Adrenal gland (tissue), 19 donors: ENCODE measurements at places on chromosomes 12 and 14. TPM values are rescaled to one million over a fixed set of nuclear protein-coding genes. Genes with fewer than 3 reads are reported as not detected.

Gene GPX2
- 0.73 TPM for polyA plus RNA-seq

Gene TDRD9
- 5.8 TPM for polyA plus RNA-seq

Gene ACSM4
- polyA plus RNA-seq, result not detected

Gene PLEKHD1
- polyA plus RNA-seq, result 0.16 TPM

Gene RD3L
- polyA plus RNA-seq, result not detected

Gene SSPN
- polyA plus RNA-seq, result 3.3 TPM

Gene FKBP11
- 64.4 TPM for polyA plus RNA-seq

Gene TOMM20L
- not detected for polyA plus RNA-seq

Gene PRB2
- polyA plus RNA-seq, result not detected

Gene IGFBP6
- 337 TPM for polyA plus RNA-seq

Gene NEDD1
- polyA plus RNA-seq, result 3.5 TPM

Gene GPRC5D
- polyA plus RNA-seq, result 0.17 TPM

Gene MIP
- polyA plus RNA-seq, result 0.08 TPM

Gene PNP
- polyA plus RNA-seq, result 101 TPM

Gene KRT6A
- not detected for polyA plus RNA-seq

Gene RAB15
- polyA plus RNA-seq, result 8.6 TPM

Gene KCNC2
- not detected for polyA plus RNA-seq

Gene KRT85
- polyA plus RNA-seq, result not detected

Gene KLHL33
- polyA plus RNA-seq, result 0.13 TPM

Gene TAS2R9
- polyA plus RNA-seq, result not detected

Gene TMEM233
- 0.57 TPM for polyA plus RNA-seq

Gene KCNH5
- polyA plus RNA-seq, result 0.48 TPM

Gene GUCY2C
- not detected for polyA plus RNA-seq

Gene GRIN2B
- polyA plus RNA-seq, result 0.08 TPM

Gene COCH
- polyA plus RNA-seq, result 3.2 TPM

Gene KRT71
- not detected for polyA plus RNA-seq

Gene IL31
- polyA plus RNA-seq, result not detected

Gene CD4
- polyA plus RNA-seq, result 8.1 TPM

Gene MYH7
- 0.47 TPM for polyA plus RNA-seq

Gene CLMN
- polyA plus RNA-seq, result 2.9 TPM

Gene CBLN3
- 35.7 TPM for polyA plus RNA-seq

Gene ACOT6
- polyA plus RNA-seq, result not detected

Gene CYP46A1
- polyA plus RNA-seq, result 5.9 TPM

Gene OR11H7
- not detected for polyA plus RNA-seq

Gene CELA1
- 0.67 TPM for polyA plus RNA-seq

Gene AQP6
- polyA plus RNA-seq, result not detected

Gene NXPH4
- polyA plus RNA-seq, result 1.2 TPM

Gene ADAM21
- not detected for polyA plus RNA-seq

Gene PIWIL1
- polyA plus RNA-seq, result 0.08 TPM

Gene SRRM4
- 0.67 TPM for polyA plus RNA-seq

Gene APOLD1
- 1.2 TPM for polyA plus RNA-seq

Gene IFNG-AS1
- not detected for polyA plus RNA-seq

Gene LBHD2
- polyA plus RNA-seq, result not detected
